ENCODE measurements at places on chromosomes 13 and 19.
A peak's percentile ranks its signal among the peaks of the same experiment; 100 is the strongest.

GRCh38 chr13:51557875-51558612 lies 26.2 kb upstream of the WDFY2 start:
- DNase-seq: no peak

DNA sequence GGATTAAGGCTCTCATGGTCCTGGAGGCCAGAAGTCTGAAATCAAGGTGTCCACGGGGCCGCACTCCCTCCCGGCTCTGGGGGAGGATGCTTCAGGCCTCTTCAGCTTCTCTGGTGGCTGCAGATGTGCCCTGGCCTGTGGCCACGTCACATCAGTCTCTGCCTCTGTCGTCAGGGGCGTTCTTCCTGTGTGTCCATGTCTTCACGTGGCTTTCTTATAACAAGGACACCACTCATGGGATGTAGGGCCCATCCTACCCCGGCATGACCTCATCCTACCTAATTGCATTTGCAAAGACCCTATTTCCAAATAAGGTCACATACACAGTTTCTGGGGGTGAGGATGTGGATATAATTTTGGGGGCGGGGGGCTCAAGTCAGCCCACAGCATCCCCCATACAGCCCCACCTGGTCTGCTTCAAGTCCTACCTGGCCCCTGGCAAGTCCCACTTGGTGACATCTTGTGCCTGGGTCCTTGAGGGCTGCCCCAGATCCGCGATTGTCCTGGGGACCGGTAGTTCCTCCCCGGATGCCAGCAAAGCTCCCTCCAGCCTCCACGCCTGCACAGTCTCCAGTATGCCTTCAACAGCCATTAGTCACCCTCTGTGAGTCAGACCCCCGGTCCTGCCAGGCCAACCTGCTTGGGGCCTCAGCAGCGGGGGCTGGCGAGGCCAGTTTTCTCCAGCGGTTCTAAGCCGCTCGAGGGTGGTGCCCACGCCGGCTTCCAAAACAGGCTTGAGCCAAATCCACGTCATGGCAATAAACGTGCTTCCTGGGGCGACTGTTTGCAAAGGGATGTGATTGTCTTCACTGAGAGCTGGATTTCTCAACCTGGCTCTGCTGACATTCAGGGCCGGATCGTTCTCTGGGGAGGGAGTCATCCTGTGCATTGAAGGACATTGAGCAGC lies 32.2 kb downstream of the MYO9B start:
- peak; percentile 37 for DNase-seq

DNA sequence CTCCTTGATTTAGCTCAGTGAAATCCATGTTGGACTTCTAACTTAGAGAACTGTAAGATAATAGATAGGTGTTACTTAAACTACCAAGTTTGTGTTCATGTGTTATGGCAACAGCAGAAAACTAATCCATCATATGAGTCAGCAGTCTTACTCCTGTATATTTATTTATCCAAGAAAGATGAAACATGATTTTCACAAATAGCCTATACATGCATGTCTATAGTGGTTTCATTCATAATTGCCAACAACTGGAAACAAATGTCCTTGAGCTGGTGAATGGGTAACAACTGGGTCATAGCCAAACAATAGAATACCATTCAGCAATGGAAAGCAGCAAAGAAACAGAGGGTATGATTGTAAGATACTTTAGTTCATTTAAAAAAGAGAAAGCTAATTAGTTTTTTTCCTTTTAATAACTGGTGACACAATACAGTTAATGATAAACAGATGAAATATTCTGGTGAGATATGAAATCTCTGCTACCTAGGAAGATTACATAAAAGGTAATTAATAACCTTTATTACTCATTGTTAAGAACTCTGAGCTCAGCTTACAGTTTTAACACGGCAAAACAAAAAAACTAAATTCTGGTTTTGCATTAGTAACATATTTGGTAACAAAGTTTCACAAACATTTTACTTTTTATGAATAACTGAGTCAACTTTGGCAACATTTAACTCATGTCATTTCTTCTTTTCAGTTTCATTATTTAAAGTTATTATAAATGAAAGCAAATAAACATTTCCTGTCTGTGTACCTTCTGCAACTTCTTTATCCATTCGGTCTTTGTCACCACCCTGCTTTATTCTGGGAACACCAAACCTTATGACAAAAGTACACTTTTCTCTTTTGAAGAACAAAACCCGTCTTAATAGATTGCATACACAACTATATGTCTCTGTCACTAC lies 181.3 kb downstream of the LIG4 start:
- DNase-seq: no peak

GRCh38 chr13:93151277-93151676 lies 75.3 kb upstream of the GPC6 start:
- no peak for DNase-seq

DNA sequence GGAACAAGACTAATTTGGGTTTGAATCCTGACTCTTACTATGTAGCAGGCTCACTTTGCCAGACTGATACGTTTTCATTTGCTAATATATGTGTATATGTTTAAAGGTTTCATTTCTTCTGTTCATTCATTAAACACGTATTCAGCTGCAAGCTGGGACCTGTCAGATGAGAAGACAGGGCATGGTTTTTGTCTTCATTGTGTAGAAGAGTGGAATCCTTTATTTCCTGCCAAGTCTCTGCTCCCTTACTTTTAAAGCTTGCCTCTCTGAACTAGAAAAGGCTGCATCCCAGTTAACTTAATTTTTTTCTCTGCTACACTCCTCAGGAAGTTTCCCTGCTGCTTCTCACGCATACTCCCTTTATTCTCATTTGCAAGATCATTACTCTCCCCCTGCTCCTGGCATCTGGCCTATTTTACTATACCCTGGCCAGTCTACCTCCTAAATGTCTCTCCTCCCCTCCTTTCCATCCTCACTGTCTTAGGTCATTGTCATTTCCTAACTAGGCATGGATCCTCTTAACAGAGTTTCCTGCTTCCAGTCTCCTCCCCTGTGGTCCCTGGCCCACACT lies 141.0 kb upstream of the TMTC4 start:
- DNase-seq: no peak

GRCh38 chr19:34356875-34357274 lies 8.1 kb upstream of the GPI start:
- no peak for DNase-seq

- DNase-seq: no peak
These were observed 852 bp upstream of the CYP4F12 start for GRCh38 chr19:15671891-15672579.

DNA sequence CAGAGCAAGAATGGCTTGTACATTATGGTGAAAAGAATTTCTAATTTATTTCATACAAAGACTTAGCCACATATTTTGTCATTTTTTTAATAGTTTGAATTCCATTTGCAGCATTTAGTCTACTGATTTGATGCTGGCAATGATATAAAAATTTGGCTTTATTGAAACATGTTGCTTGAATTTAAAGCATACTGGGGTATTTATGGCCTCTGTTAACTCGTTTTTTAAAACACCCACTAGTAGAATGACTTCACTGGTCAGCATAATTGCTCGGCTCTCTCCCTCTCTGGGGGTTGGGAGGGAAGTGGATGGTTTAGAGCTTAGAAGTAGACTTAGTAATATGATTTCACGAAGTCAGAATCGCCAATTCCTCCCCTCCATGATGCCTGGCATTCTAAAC lies 354.9 kb upstream of the HTR2A start:
- DNase-seq: no peak

DNA sequence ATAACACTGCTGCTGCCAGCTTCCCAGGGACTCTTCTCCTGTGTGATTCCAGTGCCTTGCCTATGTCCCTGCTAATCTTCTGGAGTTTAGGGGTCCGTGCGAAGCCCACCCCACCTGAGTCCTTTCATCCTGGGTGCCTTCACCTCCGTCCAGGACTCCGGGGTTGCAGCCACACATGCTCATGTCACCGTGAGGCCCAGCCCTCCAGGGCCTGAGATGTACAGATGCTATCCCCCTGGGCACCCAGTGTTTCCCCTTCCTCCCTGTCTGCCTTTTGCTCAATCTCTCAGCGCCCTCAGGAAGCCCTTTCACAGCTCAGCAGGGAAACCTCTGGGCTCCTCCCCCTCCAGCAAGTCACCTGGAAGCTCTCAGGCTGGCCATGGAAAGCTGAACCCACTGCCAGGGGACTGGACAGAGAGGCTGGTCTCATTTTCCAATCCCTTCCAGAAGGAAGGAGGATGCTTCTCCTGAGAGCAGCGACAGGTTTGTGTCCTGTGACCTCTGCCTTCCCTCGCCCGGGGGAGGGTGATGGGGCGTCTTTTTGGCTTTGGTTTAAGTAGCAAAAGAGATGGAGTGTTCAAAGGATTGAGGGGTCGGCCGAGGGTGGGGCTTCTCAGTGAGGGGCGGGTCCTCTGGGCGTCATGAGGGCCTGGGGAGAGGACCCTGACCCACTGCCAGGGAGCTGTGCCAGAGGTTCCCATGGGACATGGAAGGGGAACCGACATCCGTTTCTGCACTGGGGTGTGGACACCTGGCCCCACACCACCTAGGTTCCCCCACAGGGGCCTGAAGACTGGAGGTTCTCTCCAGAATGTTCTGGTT lies 30.8 kb upstream of the TFDP1 start:
- DNase-seq: no peak

DNA sequence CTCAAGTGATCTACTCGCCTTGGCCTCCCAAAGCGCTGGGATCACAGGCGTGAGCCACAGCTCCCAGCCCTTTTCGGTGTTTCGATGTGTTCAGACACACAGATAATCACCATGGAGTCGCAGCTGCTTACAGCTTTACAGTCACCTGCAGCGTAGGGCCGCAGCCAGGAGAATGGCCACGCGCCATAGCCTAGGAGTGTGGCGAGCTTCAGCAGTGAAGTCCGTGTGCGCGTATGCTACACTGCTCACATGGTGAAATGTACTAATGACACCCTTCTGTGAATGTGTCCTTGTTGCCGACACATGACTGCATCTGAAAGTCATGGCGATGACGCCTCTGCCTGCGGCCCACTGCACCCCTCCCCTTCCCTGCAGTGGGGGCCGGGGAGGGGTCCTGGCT lies 23.6 kb downstream of the AP3D1 start:
- DNase-seq: no peak

DNA sequence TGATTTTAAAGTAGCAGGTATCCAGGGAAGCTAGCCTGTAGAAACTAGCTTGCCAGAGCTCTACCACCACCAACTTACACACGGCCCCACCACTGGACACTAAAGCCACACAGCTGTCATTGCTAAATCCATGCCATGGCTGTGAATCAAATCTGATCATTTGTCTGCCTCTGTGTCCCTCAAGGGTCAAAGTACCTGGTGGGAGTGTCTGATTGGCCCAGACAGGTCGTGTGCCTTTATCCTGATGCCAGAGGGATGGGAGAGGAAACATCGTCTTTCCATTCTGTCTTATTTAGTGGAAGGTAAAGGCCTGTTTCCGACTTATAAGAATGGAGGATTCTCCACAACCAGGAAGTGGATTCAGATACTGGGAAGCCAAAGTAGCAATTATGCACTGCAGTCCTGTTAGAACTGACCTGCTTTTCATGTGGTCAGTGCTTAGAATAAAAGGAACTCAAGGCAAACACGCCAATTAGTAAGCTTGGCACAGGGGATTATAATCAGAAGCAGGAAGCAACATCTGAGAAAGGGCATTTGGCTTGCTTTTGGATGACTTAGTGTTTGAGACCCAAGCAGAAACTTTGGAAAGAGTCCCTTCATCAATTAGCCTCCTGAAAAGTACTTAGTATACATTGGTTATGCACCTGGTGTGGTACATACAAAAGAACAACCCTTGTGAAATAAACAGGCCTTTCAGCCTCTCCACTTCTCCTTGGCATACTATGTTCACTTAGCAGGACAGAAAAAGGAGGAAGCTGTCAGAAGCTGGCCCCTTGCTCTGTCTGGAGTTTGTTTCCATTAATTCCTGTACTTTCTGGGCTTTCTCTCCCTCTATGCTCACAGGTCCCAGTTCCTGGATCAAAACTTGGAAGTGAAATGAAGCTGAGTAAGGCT lies 192.4 kb downstream of the NUFIP1 start:
- DNase-seq: no peak

DNA sequence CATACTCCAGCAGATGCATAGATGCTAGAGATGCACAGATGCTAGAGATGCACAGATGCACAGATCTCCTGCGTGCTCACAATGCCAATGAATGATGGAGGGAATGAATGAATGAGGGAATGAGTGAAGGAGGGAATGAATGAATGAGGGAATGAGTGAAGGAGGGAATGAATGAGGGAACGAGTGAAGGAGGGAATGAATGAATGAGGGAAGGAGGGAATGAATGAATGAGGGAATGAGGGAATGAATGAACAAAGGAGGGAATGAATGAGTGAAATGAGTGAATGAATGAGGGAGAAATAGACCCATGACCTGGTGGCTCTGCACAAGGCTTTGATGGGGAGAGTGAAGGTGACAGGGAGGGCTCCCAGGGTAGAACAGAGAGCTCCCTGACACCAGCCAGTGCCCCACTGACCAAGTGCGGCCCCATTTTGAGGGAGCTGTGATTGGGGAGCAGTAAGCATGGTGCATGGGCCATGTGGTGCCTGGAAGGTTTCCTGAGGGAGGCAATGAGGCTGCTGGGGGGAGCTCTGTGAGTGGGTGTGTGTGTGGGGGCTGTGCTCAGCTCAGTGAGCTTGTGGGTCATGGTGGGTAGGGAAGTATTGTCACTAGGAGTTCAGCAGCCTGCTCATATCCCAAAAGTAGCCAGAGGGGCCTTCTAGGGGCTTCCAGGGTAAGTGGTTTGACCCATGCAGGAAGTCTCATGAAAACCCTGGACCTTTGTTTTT lies 12.7 kb downstream of the SLC27A1 start:
- DNase-seq: no peak

GRCh38 chr19:39125199-39125553 lies 410 bp upstream of the PAK4 start:
- no peak for DNase-seq

GRCh38 chr19:28130066-28130511 lies 1082.9 kb downstream of the UQCRFS1 start:
- DNase-seq: no peak

Measured in CD8-positive, alpha-beta T cell (primary cell).